ENCODE measurements at places on chromosomes 2 and 18. TPM values are rescaled to one million over a fixed set of nuclear protein-coding genes. Genes with fewer than 3 reads are reported as not detected.

Gene SRD5A2
- not detected for total RNA-seq

Gene STARD6
- not detected for total RNA-seq

Gene GMCL1
- 8.6 TPM for total RNA-seq

Gene CCL20
- 6.5 TPM for total RNA-seq

Gene ERBB4
- total RNA-seq, result under 0.01 TPM

Gene LIMS4
- 6.3 TPM for total RNA-seq

Gene RSAD2
- 15.7 TPM for total RNA-seq

Gene TANC1
- 69.5 TPM for total RNA-seq

Gene TACR1
- not detected for total RNA-seq

Gene KCNG3
- not detected for total RNA-seq

Gene ABCB11
- total RNA-seq, result 0.05 TPM

Gene ANKAR
- total RNA-seq, result 1.7 TPM

Gene C2orf76
- total RNA-seq, result 16.2 TPM

Gene NT5DC4
- total RNA-seq, result not detected

Gene CHPF
- total RNA-seq, result 0.44 TPM

Gene XIRP2
- total RNA-seq, result 0.20 TPM

Gene QPCT
- 15.7 TPM for total RNA-seq

Gene NTSR2
- not detected for total RNA-seq

Gene CMPK2
- 30.0 TPM for total RNA-seq

Gene CXCR2
- total RNA-seq, result not detected

Gene GALNT3
- 1.2 TPM for total RNA-seq

Gene ANO7
- total RNA-seq, result 1.1 TPM

Gene SIX3
- total RNA-seq, result not detected

Gene ATP8B1
- total RNA-seq, result 54.6 TPM

Gene RUFY4
- not detected for total RNA-seq

Gene IRS1
- total RNA-seq, result 0.05 TPM

Gene SNTG2
- not detected for total RNA-seq

Gene FIGLA
- not detected for total RNA-seq

Gene NEUROD1
- total RNA-seq, result not detected

Gene SPC25
- total RNA-seq, result 18.8 TPM

Gene SH3RF3
- total RNA-seq, result 18.1 TPM

Gene ANKRD30BL
- total RNA-seq, result not detected

Gene CYRIA
- total RNA-seq, result 10.2 TPM

Gene TPO
- total RNA-seq, result not detected

Gene GKN1
- not detected for total RNA-seq

Gene BCL2
- 0.27 TPM for total RNA-seq
